ENCODE measurements at places on chromosomes 5 and 9. TPM values are rescaled to one million over a fixed set of nuclear protein-coding genes. Genes with fewer than 3 reads are reported as not detected.

Gene SIL1
- total RNA-seq, result 39.2 TPM

DNA sequence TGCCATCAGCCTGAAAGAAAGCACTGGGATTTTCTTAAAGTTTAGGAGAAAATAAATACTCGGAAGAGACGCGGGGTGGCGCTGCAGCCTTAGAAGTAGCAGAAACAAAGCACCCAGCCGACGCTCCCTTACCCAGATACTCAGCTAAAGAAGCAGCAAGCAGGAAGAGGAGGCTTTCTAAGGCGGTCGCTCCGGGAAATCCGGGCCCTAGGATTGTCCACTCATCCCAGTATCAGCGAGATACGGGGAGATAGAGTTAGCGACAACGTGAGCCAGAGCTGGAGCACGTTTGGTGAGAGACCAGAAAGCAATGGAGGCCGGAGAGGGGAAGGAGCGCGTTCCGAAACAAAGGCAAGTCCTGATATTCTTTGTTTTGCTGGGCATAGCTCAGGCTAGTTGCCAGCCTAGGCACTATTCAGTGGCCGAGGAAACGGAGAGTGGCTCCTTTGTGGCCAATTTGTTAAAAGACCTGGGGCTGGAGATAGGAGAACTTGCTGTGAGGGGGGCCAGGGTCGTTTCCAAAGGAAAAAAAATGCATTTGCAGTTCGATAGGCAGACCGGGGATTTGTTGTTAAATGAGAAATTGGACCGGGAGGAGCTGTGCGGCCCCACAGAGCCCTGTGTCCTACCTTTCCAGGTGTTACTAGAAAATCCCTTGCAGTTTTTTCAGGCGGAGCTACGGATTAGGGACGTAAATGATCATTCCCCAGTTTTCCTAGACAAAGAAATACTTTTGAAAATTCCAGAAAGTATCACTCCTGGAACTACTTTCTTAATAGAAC is at the start of gene PCDHB2:
TSS of gene PCDHB2 (plus strand) at position 135 of the 782 bp plus-strand sequence. CDS start at position 311, 176 bp downstream.
- DNase-seq, result no peak

Gene NMUR2
- total RNA-seq, result not detected

Gene HMCN2
- 32.3 TPM for total RNA-seq

Gene DMGDH
- total RNA-seq, result not detected

GRCh38 chr9:105912157-105912862 is 218.0 kb downstream of the TMEM38B start:
- DNase-seq, result no peak

DNA sequence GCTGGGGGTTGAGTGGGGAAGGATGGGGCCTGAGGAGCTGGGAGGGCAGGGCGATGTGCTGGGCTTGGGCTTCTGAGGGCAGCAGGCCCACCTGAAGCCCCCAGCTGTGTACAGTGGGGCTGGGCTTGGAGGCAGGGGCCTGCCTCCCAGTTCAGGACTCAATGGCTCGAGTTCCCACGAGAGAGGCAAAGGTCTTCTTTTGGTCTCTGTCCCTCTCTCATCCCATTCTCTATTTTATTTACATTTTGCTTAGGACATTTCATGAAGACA is 180.6 kb downstream of the MACROH2A1 start:
- DNase-seq, result peak; percentile 22

DNA sequence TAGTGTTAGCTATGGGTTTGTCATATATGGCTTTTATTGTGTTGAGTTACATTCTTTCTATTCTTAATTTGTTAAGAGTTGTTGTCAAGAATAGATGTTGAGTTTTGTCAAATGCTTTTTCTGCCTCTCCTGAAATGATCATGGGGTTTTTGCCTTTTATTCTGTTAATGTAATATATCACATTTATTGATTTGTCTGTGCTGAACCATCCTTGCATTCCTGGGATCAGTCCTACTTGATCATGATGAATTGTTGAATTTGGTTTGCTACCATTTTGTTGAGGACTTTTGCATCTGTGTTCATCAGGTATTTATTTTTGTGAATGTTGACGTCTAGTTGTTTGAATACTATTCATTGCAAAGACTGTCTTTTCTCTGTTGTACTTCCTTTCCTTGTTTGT is 23.9 kb downstream of the RIC1 start:
- no peak for DNase-seq

DNA sequence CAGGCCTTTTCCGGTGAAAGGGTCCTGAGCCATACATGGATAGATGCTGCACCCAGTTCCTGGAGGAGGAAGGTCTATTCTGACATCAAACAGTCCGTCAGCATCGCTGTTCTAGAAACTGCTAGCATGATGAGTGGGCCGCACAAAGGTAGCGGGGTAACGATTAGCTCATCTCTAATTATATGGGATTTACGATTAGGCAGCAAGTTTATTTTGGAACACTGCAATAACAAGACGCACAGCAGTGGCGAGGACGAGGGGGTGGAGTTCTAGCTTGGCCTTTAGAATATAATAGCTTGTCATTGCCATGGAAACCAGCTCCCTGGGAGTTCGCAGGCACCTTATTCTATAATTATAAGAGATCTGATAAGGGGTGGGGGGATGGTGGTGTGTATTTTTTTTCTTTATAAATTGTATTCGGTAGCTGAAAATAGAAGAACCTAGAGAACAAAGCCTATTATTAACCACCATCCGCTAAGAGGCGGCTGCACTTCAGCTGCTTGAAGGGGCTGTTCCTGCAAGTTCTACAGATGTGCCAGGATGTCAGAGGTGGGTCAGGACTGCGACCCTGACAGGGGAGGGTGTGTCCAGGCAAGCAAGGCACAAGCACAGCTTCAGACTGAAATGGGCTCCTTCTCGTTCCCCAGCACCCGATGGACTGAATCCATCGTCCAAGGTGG is 311.0 kb downstream of the AGTPBP1 start:
- no peak for DNase-seq

DNA sequence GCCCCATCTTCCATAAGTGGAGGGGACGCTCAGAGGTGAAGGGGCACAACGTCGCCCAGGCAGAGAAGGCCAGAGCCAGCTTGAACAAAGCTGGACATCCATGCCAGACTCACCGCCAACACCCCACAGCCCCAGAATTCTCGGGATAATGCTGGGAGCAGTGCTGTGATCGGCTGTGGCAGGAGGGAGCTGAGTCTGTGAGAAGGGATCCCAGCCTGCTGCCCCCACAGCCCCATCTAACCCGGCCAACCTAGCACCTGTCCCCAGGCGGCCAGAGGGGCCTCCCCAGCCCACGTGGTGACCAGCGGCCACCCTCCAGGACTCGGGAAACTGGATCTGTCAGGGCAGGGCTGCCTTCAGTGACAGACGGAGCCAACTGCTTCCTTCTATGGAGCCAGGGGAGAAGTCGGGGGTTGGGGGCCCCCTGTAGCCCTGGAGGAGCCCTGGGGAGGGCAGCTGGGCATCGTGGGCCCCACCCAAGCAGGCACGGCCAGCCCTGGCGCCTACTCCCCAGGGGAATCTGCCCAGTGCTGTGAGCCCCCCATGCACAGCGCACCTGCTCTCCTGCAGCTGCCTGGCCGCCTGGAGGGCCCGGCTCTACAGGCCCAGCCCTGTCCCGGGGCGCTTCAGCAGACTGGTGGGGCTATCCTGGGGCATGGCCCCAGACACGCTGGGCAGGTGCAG is 6.0 kb downstream of the BRD3 start:
- peak; percentile 42 for DNase-seq

DNA sequence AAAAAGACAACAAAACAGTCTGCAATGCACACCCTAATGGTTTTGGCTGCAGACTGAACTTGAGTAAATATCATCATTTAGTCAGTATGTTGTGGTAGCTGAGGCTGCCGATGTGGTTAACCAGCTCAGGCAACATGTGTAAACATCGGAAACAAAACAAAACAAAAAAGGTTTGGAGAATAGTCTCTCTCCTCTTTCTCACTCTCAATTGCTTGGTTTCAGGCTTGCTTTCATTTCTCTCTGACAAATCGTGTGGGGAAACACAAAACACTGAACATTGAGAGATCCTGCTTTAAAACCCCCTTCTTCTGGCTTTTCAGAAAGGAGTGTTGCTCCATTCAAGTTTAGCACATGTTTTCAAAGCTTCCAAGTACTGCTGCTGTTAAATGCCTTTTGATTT is 453.3 kb downstream of the BNC2 start:
- DNase-seq, result no peak

DNA sequence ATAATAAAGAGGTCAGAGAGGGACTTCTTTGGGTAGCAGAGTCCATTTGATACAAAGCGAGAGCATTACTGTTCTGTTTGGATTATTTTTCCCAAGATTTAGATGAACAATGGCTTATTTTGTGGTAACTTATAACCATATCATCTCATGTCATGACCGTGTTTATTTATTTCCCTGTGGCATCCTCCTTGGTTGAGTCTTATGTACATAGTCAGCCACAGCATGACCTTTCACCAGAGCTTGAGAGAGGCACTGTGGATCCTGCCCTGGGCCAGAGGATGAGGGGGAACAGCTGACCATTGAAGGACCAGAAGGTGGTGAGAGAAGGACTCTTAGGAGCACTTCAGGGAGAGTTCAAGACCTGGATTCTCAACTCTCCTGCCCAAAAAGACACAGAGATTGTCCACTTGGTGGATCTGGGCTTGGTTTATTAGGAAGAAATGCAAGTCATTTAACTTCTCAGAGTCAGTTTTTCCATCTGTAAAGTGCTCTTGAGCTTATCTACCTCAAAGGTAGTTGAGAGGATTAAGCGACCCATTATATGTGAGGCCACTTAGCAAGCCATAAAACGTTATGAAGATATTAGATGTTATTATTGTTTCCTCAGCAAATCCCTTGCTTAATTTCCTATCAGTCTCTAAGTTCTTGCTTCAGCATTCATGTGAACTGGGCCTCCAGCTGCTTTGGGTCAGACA is 51.4 kb downstream of the PPIC start:
- DNase-seq, result no peak

- DNase-seq, result no peak
These were observed 379.8 kb downstream of the SPOCK1 start for GRCh38 chr5:137119321-137119720.

Gene FOXD4
- not detected for total RNA-seq

DNA sequence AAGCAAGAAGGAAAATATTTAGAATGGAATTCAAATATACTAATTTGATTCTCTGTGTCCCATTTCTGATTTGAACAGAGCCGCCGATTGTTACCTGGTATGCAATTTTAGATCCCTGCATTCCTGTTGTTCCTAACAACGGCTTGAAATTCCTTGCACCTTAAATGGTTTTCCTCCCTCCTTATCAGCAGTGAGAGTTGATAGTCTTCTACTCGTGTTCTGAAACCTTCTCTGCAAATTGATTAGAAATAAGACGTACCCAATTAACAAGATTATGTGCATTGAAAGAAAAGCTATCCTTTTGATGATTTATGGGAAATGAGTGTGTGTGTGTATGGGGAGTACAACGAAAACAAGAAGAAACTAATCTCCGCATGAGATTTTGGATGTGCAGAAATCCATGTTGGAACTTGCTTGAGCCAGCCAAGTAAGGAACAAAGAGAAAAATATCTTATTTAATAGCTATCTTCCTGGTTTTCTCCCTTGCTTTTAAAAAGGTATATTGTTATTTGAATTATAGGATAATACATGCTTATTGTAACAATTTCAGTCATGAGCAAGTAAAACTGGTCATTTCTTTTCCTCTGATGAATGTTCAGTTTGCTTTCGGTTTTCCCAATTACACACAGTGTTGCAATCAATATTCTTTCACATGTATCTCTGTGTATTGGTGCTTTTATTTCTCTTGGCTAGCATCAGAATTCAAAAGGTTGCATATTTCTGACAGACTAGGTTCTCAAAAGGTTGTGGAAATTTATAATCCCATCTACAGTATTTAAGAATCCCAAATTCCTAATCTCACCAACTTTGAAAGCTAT is 211.1 kb upstream of the ACTBL2 start:
- no peak for DNase-seq

GRCh38 chr9:96551403-96551802 is 68.2 kb downstream of the CDC14B start:
- no peak for DNase-seq

Gene PCDHA10
- 0.38 TPM for total RNA-seq

Gene PCDHA7
- 0.27 TPM for total RNA-seq

- DNase-seq, result no peak
These were observed 44.8 kb upstream of the EQTN start for GRCh38 chr9:27341545-27342294.

GRCh38 chr9:72734631-72735030 is 213.2 kb downstream of the TMC1 start:
- DNase-seq, result no peak

DNA sequence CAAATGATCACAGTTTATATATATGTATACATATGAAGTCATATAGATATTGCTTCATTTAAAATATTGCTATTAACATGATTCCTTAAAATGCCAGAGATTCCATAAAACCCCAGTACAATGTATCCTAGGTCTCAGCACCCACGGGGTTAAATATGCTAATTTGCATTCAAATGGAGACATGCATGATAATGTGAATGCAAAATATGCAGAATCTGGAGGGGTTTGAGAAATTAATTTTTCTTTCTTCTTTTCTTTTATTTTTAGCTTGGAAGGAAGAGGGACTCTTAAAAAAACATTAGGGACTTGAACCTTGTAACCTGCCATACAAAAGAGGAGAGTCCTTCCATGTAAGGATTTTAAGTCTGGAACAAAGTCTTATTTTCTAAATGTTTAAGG is 211.9 kb downstream of the MEF2C start:
- DNase-seq, result no peak

DNA sequence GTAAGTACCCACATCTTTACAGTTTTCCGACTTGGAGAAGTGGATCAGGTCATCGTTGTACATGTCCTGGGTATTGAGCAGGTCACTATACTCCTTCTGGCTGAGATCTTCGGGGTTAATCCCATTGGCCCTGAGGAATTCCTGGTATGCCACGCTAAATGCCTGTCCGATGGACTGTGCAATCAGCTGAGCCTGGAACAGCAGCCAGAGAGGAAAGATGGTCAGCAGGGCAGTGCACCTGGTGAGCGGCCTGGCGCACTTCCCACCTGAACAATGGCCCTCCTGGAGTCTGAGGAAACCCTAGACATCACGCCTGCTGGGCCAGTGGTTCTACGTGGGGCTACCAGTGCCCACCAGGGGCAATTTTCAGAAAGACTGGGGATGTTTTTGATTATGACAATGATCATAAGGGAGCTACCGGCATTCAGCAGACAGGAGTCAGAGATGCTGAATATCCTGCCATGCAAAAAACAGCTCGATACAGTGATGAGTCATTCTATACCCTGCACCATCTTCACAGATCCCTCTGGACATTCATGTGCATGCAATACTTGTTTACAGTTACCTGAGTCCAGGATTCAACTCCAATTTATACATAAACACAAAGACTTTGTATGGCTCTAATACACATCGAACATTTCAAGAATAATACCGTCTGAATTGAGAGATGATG is 127.2 kb downstream of the ENTREP1 start:
- DNase-seq, result no peak

Gene ROR2
- total RNA-seq, result 4.4 TPM

- DNase-seq, result no peak
These were observed 1016.8 kb upstream of the DMAC1 start for GRCh38 chr9:8816361-8816760.

Gene BRIX1
- 15.4 TPM for total RNA-seq

Gene TLX3
- not detected for total RNA-seq

DNA sequence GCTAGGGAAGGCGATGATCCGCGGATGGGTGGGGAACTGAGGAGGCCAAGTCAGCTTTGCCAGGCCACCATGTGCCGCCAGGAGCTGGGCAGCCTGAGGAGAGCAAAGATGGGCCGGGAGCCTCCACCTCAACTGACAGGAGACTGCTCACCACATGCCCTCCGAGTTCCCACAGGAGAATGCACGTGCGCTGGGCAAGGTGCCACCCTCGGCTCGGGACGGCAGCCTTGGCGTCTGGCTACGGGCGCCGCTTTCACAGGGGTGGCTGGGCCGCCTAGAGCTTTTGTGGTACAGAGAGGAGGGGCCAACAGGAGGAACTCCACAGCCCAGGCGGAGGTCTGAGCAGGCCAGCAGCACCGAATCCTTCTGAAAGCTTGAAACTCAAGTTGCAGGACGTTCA is 5.3 kb upstream of the TBC1D9B start:
- no peak for DNase-seq

Gene GADD45G
- 8.7 TPM for total RNA-seq

All from Peyer's patch (tissue), 4 donors.